ENCODE measurements at places on chromosomes 6 and 20.

- no peak for DNase-seq
Observed at GRCh38 chr6:164322533-164322932, 908.0 kb downstream of the QKI start.

DNA sequence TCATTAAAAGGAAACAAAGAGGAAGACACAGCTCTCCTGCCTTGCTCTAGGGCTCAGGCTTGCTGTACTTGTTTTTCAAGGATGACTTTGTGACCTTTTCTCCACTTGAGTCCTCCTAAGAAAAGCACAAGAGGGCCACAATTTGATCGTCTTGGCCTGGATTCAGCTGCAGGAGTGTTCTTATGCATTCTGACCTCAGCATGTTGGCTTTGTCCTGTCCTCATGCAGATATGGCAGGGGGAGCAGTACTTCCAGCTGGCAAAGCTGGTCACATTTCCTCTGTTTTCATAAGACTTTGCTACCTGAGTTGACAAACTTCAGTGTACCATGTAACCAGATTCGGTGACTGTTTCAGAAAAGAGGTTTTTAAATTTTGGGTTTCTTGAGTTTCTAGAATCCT, 30.8 kb downstream of the KDM1B start:
- DNase-seq, result no peak

GRCh38 chr20:40802886-40803285, 113.8 kb upstream of the MAFB start:
- DNase-seq, result no peak

DNA sequence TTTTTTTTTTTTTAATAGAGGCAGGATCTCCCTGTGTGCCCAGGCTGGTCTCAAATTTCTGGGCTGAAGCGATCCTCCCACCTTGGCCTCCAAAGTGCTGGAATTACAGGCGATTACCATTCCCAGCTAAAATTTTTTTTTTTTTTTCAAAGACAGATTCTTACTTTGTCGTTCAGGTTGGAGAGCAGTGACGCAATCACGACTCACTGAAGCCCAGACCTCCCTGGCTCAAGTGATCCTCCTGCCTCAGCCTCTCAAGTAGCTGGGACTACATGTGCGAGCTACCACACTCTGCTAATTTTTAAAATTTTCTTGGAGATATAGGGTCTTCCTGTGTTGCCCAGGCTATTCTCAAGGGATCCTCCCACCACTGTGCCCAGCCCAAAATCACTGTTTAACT, 58.0 kb upstream of the MYO6 start:
- no peak for DNase-seq

DNA sequence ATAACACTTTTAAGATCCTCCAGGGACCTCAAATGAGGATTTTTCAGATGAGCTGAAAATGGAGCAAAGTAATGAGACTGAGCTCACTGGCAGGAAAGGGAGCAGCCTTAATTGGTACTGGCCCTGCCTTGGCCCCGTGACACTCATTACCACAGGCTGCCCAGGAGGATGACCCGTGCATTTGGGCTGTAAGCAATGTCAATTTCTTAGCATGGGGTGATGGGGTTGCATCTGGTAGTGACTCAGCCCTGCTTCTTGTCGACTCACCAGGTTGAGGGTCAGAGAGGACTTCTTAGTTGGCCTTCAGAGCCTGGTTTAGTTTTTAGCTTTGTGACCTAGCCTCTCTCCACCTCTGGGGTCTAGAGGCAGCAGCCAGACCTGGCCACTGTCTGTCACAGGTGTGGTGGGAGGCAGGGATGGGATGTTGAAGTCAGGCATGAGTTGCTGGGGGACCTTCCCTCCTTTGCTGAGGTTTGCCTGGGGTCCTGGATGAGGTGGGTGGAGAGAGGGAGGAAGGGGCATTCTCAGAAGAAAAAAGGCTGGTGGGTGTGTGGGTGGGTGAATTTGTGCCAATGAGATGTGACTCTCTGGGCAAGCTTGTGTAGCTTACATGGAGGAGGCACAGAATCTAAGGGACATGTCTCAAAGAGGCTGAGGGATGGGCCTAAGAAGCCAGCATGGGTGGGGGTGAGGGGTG, 25.9 kb upstream of the EPB41L1 start:
- no peak for DNase-seq

DNA sequence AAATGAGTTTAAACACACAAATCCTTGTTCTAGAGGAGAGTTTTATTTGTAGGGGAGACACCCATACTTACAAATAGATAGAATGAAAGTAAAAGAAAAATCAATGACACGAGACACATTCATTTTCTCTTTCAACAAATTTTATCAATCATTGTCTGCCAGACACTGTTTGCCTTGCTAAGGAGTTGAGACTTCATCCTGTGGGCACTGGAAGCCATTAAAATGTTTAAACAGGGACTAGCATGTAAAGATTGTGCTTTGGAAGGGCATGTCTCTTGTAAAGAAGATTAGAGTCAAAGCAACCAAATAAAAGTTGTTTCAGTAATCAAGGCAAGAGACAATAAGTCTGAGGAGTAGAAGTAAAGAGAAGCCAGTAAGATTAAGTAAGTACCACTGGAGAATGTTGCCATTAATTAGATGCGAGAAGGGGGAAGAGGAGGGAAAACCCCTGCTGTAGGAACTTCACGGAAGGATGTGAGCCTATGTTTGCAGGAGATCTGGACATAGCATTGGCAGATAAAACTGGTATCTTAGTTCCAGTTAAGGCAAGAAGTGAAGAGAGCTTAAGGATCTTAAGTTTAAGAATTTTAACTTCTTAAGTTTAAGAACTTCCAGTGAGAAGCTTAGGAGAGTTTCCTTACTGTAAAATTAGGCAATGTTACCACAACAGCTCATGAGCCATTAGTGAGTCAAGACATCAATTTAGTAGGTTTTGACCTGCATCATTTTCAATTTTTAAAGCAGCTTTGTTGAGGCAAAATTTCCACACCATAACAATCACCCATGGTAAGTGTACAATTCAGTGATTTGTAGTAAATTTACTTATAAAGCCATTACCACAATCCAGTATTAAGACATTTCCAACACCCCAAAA, 117.0 kb upstream of the UST start:
- DNase-seq, result no peak

DNA sequence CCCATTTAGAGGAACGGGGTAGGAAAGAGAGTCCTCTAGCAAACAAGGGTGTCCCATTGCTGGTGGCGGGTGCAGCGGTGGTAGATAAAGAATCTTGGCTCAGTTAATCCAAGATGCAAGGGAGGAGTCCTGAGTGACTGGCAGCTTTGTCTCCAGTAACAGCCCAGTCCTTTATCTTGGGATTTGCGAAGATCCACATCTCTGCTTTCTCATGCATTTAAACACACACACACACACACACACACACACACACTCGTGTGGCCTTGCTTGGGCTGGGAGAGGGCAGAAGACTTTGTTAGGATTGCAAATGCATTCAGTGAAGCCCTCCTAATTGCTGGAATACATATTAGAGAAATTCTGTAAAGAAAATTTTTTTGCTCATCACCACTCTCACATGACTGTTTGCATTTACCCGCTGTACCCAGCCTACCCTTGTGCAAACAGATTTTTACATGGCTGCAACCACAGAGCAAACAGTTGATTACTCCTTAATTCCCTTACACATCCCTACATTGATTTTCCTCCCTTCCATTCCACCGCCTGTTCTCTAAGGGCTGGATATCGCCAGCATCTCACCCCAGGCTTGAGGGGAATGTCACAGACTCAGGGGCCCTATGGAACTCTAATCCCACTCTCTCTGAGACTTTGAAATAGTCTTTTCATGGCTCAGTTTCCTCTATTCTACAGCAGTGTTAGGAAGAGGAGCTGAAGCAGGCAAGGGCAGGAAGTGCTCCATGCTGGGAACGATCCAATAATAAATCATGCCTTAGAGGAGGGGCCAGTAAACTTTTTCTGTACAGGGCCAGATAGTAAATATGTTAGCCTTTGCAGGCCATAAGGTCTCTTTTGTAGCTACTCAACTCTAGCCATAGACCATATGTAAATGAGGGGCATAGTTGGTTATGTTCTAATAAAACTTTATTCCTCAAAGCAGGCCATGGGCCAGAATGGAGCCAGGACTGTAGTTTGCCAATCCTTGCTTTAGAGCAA, 3.5 kb downstream of the C6orf132 start:
- no peak for DNase-seq

GRCh38 chr6:90911642-90912041, 324.8 kb upstream of the MAP3K7 start:
- no peak for DNase-seq

DNA sequence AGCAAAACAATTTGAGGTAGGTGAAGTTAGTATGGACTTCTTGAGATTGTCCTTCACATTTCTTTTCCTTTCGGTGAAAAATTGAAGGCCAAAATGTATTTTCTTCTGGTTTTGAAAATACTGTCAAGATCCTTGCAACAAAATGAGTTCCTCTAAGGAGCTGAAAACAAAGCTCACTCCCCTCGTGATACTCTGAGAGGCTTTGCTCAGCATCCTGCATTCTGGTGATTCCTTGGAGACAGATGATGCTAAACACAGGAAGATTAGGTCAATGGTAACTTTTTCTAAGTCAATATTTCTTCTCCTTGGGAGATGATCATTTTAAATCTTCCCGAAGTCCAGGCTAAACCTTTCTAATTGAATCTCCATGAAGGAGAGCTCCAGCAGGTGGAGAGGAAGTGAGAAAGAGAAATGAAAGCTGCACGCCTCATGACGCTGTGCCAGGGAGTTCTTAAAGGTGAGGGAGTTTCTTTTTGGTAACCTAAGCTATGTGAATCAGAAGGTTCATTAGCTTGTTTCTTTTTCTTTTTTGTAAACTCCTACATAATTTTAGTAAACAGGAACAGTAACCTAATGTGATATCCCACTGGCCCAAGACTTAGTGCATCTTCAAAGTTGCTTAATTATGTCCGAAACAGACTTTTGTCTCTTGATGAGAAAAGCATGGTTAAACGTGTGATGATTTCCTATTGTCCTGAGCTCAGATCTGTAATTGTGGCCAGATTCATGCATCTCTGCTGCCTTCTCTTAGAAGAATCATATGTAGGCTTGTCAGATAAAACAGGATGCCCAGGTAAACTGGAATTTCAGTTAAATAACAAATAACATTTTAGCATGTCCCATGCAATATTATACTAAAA, 15.0 kb downstream of the ESR1 start:
- DNase-seq, result no peak

GRCh38 chr6:24777227-24777626, 2.5 kb downstream of the GMNN start:
- no peak for DNase-seq

DNA sequence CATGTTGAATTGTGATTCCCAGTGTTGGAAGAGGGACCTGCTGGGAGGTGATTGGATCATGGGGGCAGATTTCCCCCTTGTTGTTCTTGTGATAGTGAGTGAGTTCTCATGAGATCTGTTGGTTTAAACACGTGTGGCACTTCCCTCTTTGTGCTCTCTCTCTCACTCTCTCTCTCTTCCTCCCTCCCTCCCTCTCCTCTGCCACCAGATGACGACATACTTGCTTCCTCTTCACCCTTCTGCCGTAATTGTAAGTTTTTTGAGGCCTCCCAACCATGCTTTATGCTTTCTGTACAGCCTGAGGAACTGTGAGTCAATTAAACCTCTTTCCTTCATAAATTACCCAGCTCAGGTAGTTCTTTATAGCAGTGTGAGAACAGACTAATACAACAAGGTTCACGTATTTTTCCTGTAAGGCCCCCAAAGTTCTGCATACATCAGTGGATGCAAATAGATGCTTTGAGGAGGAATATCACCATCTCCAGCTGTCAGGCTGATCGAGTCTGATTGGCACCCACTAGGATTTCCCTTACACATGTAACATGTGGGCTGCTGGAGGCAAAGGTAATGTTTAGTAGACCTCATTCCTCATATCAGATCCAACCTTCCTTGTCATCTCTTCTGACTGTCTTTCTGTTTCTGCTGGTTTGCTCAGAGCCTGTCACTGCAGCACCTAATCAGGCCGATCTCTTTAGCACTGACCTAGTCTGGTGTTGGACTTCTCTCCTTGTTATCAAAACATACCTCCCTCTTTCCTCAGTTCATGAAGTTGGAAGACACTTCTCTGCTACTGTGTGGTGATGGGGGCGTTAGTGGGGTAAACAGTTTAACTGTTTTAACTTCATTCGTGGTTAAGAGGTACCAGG, 54.3 kb upstream of the BACH2 start:
- no peak for DNase-seq

DNA sequence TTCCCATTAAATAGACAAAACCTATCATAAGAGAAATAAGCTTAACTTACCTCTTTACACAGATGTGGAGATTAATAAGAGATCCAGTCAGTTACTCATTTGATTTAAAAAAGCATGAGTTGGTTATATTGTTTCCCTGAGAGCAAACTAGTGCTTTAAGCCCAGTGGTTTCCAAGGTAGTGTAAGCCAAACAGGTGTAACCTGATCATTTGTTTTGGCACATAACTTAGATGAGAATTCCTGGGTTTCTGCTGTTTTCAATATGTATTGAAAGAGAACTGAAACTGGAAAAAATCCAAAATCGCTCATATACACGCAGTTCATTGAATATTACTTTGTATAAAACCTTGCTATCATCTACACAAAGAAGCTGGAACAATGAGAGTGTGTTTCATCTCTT, 30.5 kb upstream of the SMIM8 start:
- no peak for DNase-seq

DNA sequence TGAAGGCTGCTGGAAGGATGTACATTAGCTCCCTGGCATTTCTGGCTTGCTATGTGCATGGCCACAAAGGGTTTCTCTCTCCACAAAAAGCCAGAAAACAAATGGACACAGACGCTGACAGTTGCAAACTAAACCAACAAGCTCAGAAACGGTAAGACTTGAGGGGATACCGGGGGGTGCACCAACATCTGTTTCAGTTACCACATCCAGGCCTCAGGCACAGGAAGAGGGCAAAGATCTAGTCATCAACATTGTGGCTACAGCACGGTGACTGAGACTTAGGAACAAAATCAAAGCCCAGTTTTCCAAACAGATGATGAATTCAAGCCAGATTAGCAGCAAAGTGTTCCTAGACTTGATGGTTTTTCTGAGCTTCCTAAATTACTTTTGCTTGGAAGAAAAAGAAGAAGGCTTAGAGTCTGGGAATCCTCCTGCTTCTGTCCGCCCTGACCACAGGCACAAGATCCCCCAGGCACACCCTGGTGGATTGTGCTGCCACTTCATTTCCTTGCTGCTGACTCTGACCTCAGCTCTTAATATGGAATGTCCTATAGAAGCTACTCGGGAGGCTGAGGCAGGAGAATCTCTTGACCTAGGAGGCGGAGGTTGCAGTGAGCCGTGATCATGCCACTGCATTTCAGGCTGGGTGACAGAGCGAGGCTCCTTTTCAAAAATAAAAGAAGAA, 54.2 kb upstream of the ADGRF1 start:
- no peak for DNase-seq

DNA sequence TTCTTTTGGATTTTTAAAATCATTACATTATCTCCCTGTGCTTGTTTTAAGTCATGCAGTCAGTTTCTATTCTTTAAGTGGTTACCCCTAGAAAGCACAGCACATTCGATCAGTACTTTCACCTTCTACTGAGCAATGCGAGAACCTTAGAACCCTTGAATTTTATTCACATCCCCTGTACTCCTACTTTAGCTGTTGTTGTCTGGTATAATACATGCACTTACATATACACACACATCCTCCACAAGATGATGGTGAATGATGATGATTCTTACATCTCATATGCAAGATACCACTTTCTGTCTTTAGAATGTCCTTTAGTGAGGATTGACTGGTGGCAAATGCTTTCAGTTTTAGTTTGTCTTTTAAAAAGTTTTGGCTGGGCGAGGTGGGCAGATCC, 5.7 kb downstream of the CDC40 start:
- DNase-seq, result no peak

Data from activated CD4-positive, CD25-positive, alpha-beta regulatory T cell treated with anti-CD3 and anti-CD28 coated beads, Interleukin-2, amount 50 U/mL, for 72 hours (primary cell).